Spinal cord (tissue), 10 donors: ENCODE measurements at places on chromosomes 2 and 18. TPM values are rescaled to one million over a fixed set of nuclear protein-coding genes. Genes with fewer than 3 reads are reported as not detected.
A peak's percentile ranks its signal among the peaks of the same experiment; 100 is the strongest.

The CPO gene
- 0.33 TPM for total RNA-seq

The CDH2 gene
- total RNA-seq, result 110 TPM

The ZNF532 gene
- total RNA-seq, result 118 TPM

GRCh38 chr2:74045454-74045853 lies 60.7 kb downstream of the TET3 start:
- no peak overlapping the region for H3K4me3 ChIP-seq
- H3K27me3 ChIP-seq, result no peaks in the 10 kb centered on the region
- no peak overlapping the region for H3K27ac ChIP-seq
- peaks cover 11% of the 10 kb centered on the region for H3K4me1 ChIP-seq
- no peak for DNase-seq
- H3K36me3 ChIP-seq, result peaks cover 31% of the 10 kb centered on the region

- H3K27ac ChIP-seq, result peak within 1 kb of the TSS; percentile 63
- peak within 1 kb of the TSS; percentile 45 for H3K4me3 ChIP-seq
- peaks cover 8% of the 10 kb centered on the region for H3K27me3 ChIP-seq
- no peaks in the 10 kb centered on the region for H3K36me3 ChIP-seq
- peak; percentile 80 for DNase-seq
These were observed at the start of gene CHN1 for GRCh38 chr2:175004980-175005732. CHN1 (minus strand) TSS chr2:175005381; CDS start chr2:175004912, 469 bp downstream.

DNA sequence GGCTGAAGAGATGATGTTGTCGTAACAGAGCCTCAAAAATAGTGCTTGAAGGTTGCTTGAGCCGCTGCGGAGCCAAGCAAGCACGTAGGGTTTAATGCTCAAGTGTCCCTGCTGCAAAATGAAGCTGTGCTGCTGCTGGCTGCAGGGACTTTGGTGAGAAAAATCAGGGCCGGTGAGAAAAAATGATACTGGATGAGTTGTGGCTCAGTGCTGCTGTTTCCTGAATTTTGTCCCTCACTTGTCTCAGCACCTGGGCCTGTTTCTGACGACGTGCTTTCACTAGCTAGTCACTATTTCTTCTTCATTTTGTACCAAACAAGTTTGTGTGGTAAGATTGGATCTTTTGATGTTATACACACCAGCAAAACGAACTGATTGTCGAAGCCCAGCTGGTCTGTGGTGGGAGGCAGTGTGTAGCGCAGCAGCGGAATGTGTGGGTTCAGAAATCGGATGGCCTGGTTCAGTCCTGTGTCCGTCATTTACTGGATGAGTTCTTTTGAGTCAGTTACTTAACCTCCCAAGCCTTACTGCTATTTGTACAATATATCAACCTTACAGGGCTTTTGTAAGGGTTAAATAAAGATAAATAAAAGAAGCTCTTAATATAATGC lies 172.8 kb upstream of the FOSL2 start:
- H3K4me3 ChIP-seq, result no peak overlapping the region
- no peak for DNase-seq
- no peaks in the 10 kb centered on the region for H3K27me3 ChIP-seq
- no peak overlapping the region for H3K27ac ChIP-seq

DNA sequence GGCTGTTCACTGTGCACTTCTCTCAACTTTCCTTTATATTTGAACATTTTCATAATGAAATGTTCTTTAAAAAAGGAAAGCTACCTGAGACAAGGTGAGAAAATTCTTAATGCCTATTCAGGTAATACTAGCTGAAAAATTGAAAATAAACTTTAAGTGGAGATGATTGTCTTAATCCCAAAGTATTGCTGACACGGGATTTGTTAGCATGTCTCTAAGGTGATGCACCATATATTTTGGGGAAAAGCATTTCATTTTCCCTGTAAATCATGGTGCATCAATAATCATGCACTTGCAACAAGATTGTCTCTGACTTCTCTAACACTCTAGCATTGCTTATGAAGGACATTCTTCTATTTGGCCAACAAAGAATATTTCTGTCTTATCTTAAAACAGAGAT lies 848.0 kb downstream of the DPP10 start:
- no peak overlapping the region for H3K4me3 ChIP-seq
- no peak overlapping the region for H3K27ac ChIP-seq
- no peaks in the 10 kb centered on the region for H3K36me3 ChIP-seq
- H3K4me1 ChIP-seq, result no peaks in the 10 kb centered on the region
- DNase-seq, result no peak
- H3K27me3 ChIP-seq, result no peaks in the 10 kb centered on the region

DNA sequence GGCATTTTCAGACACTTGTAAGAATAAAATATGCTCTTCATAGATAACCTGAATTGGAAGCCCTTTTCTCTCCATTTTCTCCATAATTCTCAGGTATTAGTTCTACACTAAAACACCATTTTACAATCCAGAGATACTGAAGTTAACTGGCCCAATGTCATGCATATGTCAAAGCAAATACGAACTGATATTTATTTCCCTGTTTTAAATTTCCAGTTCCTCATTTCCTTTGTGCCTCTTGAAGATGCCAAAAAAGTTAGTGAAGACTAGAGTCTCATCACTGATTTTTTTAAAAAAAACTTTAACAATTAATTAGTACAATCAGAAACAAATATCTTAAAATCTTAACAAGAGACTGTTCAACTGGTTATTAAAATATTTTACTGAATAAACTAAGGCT lies 52.8 kb upstream of the ITGB6 start:
- no peak overlapping the region for H3K27ac ChIP-seq
- H3K27me3 ChIP-seq, result no peaks in the 10 kb centered on the region
- H3K36me3 ChIP-seq, result no peaks in the 10 kb centered on the region

DNA sequence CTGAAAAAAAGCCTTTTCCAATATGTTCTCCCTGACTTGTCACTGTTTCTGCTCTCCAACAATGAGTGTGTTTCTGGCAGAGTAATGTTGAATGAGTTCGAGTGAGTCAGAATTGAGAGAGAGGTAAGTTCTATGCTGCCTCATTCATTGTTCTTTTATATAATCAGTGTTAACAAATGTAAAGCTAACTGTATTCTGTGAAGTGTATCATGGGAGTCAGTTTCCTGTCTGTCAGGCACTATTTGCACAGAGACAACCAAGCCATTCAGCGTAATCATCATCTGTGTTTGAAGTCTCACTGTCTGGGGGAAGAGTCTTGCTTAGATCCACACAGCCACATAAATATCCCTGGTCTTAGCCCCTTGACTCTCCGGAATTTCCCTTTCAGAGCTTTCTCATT lies 22.0 kb upstream of the UPP2 start:
- no peaks in the 10 kb centered on the region for H3K27me3 ChIP-seq
- no peak for DNase-seq
- no peak overlapping the region for H3K4me3 ChIP-seq
- H3K4me1 ChIP-seq, result no peaks in the 10 kb centered on the region
- H3K27ac ChIP-seq, result no peak overlapping the region
- no peaks in the 10 kb centered on the region for H3K36me3 ChIP-seq

DNA sequence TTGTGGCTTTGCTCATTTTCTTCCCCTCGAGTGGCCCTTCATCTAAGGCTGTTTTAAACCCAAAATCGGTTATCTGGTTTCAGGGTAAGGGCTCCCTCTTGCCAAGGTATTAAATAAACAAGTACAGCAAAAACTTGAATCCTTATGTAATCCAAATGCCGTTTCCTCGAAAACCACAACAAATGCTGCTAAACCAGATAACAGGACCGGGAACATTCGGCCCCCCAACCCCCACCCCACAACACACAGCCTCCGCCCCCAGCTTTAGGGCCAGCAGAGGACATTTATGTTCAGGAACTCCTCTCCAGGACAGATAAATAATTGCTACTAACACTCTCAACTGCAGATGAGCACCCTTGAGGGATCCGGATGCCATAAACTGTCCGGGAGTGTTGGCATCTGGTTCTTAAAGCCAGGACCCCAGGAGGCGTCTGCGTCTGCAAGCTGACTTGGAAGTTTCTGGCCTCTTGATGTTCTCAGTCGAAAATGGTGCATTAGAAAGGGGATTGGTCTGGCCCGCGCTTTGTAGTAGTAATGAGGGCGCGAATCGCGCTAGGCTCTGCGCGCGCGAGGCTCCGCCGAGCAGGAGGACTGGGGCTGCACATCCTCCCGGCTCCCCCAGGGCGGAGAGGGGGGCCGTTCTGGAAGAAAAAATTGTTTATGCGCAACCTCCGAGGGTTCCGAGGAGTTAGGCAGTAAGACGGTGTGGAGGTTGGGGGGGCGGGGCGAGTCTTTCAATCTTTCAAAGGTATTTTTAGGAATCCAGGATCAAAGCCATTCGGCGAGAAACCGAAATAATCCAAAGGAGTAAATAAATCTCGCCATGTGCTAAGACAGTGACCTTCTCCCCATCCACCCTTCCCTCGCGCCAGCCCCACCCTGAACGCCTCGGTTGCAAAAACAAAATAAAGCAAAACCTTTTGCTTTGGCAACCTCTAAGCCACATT lies 3.9 kb upstream of the ID2 start:
- H3K4me3 ChIP-seq, result peak overlapping the region; percentile 54
- DNase-seq, result peak; percentile 88
- H3K27me3 ChIP-seq, result peaks cover 4% of the 10 kb centered on the region
- peaks cover 47% of the 10 kb centered on the region for H3K4me1 ChIP-seq
- H3K36me3 ChIP-seq, result no peaks in the 10 kb centered on the region
- H3K27ac ChIP-seq, result peak overlapping the region; percentile 96

- no peaks in the 10 kb centered on the region for H3K36me3 ChIP-seq
- no peak overlapping the region for H3K4me3 ChIP-seq
- peaks cover 2% of the 10 kb centered on the region for H3K27me3 ChIP-seq
- H3K27ac ChIP-seq, result no peak overlapping the region
These were observed 173.4 kb upstream of the SATB2 start for GRCh38 chr2:199631129-199631528.

- no peak overlapping the region for H3K27ac ChIP-seq
- H3K4me3 ChIP-seq, result no peak overlapping the region
- peaks cover 14% of the 10 kb centered on the region for H3K36me3 ChIP-seq
- DNase-seq, result no peak
- H3K4me1 ChIP-seq, result peaks cover 15% of the 10 kb centered on the region
- no peaks in the 10 kb centered on the region for H3K27me3 ChIP-seq
These were observed 45.7 kb downstream of the HDAC4 start for GRCh38 chr2:239355139-239355538.

DNA sequence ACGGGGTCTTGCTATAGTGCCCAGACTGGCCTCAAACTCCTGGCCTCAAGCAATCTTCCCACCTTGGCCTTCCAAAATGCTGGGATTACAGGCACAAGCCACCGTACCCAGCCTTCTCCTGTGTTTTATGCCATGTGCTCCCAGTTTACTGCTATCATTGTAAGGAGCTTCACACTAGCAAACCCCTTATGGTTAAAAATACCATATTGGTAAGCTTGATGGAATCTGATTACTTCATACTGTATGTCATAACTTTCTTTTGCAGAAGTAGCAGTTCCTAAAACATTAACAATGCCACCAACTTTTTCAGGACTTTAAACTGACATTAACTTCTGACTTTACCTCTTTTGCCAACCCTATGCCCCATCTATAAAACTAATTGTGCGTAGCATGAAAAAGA lies 36.2 kb downstream of the HAT1 start:
- no peak overlapping the region for H3K27ac ChIP-seq
- peaks cover 9% of the 10 kb centered on the region for H3K36me3 ChIP-seq
- no peak for DNase-seq
- no peaks in the 10 kb centered on the region for H3K27me3 ChIP-seq
- no peaks in the 10 kb centered on the region for H3K4me1 ChIP-seq

GRCh38 chr18:79528846-79529245 lies 133.1 kb downstream of the NFATC1 start:
- H3K27me3 ChIP-seq, result peaks cover 6% of the 10 kb centered on the region
- H3K4me3 ChIP-seq, result no peak overlapping the region
- no peak overlapping the region for H3K27ac ChIP-seq
- no peak for DNase-seq

DNA sequence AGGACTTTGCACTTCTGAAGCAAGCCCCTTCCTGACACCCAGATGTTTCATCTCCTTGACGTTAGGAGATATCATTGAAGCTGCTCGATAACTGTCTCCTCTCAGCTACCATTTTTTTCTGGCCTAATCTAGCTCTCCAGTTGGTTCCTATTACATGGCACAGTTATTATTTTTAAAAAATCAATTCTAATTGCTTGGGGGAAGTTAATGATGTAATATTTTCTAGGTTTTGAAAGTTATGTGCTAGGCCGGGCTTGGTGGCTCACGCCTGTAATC lies 22.5 kb upstream of the RAB31 start:
- H3K27ac ChIP-seq, result no peak overlapping the region
- no peaks in the 10 kb centered on the region for H3K4me1 ChIP-seq
- H3K4me3 ChIP-seq, result no peak overlapping the region
- no peaks in the 10 kb centered on the region for H3K36me3 ChIP-seq
- no peak for DNase-seq

- H3K27ac ChIP-seq, result no peak overlapping the region
- H3K27me3 ChIP-seq, result peaks cover 12% of the 10 kb centered on the region
- H3K4me1 ChIP-seq, result peaks cover 21% of the 10 kb centered on the region
- no peak for DNase-seq
- H3K4me3 ChIP-seq, result no peak overlapping the region
These were observed 98.9 kb upstream of the ODC1 start for GRCh38 chr2:10546975-10547391.

GRCh38 chr2:101047774-101048173 lies 45.7 kb downstream of the RPL31 start:
- peaks cover 2% of the 10 kb centered on the region for H3K36me3 ChIP-seq
- H3K27ac ChIP-seq, result no peak overlapping the region
- no peak for DNase-seq
- no peak overlapping the region for H3K4me3 ChIP-seq

GRCh38 chr2:231374771-231375170 lies 20.7 kb upstream of the B3GNT7 start:
- no peak overlapping the region for H3K27ac ChIP-seq
- H3K4me3 ChIP-seq, result no peak overlapping the region
- H3K36me3 ChIP-seq, result peaks cover 27% of the 10 kb centered on the region
- no peaks in the 10 kb centered on the region for H3K27me3 ChIP-seq
- H3K4me1 ChIP-seq, result peaks cover 19% of the 10 kb centered on the region
- no peak for DNase-seq

DNA sequence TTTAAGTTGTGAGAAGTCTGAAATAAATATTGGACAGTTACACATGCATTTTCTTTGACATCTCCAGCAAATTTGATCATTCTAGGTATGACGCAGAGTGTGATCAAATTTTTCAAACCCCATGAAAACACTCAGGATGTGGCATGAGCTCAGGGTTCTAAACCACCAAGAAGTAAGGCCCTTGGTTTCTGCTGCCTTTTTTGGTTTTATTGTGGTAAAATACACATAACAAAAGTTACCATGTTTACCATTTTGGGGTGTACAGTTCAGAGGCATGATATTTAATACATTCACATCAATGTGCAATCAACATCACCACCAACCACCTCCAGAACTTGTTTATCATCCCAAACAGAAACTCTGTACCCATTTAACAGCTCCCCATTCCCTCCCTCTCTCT lies 64.3 kb upstream of the TTN start:
- H3K27ac ChIP-seq, result no peak overlapping the region
- no peaks in the 10 kb centered on the region for H3K36me3 ChIP-seq
- H3K4me3 ChIP-seq, result no peak overlapping the region
- H3K4me1 ChIP-seq, result no peaks in the 10 kb centered on the region
- no peak for DNase-seq
